CD4-positive, alpha-beta T cell treated with Interleukin-10 for 1 hour (primary cell): ENCODE measurements at places on chromosomes 11 and 22.

GRCh38 chr11:35517481-35517880 is 7.9 kb downstream of the PAMR1 start:
- DNase-seq: no peak

- peak; percentile 54 for DNase-seq
These were observed 9.6 kb downstream of the ADM start for GRCh38 chr11:10314199-10315072.

DNA sequence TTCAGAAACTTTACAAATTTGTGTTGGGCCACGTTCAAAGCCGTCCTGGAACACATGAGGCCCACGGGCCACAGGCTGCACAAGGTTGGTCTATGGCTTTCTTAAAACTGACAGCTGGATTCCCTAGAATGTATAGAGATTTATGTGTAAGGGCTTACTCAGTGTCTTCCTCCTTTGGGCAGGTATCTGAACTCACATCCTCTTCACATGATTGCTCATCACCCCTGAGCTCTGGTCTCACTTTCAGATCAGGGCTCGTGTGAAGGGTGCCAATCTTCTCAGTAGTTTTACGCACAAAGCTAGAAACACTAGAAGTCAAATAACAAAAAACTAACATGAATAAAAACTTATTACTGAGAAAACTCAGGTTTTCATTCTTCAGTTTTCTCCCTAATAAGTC is 27.1 kb downstream of the HPS5 start:
- DNase-seq: no peak

DNA sequence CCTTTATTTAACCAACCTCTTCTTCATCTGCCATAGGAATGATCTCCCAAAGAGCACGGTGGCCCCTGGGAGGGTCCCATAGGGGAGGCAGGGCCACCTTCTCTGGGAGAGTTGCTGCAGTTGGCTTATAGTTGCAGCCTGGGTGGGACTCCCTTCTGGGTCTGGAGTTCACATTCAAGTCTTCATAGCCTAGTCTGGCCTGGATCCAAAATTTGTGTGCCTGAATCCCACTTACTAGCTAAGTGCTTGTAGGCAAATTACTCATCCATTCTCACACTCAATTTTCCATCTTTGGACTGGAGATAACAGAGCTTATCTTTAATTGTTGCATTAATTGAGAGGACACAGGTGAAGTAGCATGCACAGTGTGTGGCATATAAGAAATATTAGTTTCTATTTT is 163.6 kb downstream of the GRIK4 start:
- DNase-seq: no peak

GRCh38 chr11:2137202-2138067 is 1.8 kb downstream of the IGF2 start:
- no peak for DNase-seq

- peak; percentile 21 for DNase-seq
These were observed 7.7 kb upstream of the QSER1 start for GRCh38 chr11:32884770-32885384.

DNA sequence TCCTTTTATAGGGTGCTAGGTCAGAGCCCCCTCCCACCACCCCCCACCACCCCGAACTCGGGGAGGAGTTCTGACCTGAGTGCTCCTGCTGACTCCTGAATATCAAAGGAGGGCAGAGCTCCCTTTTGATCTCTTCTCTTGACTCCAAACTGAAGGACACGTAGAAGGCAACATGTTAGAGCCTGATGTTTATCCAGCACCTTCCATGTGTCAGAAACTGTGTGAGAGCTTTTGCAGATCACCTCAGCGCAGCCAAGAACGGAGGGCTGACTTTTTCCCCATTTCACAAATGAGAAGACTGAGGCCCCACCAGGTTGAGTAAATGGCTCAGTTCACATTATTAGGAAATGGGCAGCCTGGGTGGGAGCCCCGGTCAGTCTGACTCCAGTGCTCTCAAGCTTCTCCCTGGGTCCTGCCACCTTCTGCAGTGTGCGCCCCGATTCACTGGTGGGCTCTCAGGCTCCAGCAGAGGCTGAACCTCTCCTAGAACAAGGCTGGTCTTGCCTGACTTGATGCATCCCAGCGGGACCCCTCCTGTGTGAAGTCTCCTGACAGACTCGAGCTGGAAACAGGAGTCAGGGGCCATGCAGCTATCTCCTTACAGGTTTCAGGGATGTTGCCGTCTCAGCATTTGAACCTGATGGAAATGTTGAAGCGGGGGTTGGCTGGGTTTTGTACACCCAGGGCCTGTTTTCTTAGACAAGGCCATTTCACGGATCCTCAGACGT is 98.5 kb downstream of the TSPAN18 start:
- DNase-seq: no peak

DNA sequence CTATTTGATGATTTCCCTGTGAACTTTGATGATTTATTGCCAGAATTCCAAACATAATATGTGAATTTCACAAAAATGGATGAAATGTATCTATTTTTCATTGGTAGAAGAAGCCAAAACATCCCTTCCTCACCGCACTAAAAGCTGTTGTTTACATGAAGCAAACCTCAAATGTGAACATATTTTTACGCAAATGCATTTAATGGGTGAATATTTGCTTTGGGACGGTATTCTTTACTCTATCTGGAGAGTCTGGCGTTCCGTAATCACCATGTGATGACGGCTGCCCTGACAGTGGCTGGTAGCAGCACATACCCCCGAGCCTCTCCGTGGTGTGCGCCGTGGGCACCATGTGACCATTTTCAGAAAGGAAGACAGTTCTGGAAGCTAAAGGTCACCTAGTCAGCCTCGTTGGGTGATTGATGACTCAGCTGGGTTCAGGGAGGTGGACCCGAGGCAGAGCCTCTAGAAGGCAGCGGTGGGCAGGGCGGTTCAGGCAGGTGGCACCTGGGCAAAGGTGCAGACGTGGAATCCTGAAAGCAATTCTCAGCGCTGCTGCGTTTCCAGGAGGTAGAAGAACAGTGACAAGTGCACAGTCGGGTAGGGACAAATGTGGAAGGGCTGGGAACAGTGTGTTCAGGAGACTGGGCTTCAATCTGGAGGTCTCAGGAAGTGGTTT is 45.3 kb downstream of the PPARA start:
- no peak for DNase-seq

- no peak for DNase-seq
These were observed 268.6 kb downstream of the TMEM135 start for GRCh38 chr11:87306262-87306851.

DNA sequence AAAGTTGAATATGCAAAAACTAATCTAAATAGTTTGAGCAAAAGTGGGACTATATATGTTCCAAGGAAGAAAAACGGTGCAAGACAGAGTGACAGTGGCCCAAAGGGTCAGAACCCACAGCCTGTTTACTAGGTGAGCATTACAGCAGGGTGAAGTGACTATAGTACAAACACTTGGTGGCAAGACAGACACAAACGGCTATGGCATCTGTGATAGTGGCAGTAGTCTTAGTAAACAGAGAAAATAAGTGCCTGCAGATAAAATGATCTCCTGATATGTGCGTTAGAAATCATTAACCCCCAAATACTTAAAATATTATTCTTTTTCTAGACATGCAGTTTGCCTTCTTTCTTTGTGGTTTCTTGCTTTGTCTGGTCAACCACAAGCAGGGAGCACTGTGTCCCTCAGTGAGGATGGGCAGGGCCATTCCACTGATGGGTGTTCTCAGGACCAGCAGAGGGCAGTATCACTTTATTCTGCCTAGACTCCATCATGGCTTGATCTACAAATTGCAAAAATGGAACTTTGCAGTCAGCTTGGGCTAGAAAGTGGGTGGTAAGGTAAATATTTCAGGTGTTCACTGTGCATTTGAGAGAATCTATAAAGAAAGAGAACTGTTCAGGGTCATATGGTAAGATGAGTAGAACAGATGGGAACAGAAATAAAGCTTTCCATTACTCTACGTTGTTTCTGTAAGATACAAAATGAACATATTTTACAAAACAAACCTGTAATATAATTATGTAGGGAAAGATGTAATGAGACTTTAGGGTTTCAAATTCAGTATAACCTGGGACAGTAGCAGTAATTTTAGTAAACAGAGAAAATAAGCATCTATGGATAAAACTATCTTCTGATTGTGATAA is 198.2 kb downstream of the SWAP70 start:
- peak; percentile 57 for DNase-seq

DNA sequence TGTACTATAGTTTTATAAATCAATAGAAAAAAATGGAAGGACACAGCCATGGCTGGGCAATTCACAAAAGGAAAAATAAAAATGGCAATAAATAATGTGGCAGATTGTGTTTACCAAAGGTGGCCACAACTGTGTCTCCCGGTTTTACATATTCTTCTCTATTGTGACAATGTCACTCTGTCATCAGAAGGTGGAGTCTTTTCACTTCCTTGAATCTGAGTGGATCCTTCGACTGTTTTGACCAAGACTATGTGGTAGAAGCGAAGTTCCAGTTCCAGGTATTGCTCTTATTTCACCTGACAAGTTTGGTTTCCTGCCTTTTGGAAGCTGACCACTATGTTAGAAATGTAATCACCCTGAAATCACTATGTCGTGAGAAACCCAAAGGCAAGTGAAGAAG is 31.0 kb upstream of the HSD17B12 start:
- no peak for DNase-seq

DNA sequence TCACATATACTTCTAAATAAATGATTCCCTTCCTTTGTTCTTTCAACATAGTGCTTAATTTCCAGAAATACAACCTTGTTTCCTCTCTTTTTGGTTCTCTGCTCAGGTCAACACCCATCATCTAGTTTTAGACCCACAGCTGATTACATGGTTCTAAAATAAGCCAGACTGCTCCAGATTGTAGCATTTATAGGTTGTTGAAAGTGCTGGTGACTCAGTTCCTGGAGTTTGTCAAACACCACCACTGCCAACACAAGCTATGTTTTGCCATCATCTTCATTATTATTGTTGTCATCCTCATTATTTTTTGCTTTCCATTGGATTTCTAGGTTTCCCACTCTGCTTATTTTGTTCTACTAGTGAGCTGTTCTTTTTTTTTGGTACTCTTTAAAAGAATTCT is 22.3 kb upstream of the MMP20 start:
- no peak for DNase-seq

- DNase-seq: no peak
These were observed 17.4 kb downstream of the TST start for GRCh38 chr22:37001826-37002225.

DNA sequence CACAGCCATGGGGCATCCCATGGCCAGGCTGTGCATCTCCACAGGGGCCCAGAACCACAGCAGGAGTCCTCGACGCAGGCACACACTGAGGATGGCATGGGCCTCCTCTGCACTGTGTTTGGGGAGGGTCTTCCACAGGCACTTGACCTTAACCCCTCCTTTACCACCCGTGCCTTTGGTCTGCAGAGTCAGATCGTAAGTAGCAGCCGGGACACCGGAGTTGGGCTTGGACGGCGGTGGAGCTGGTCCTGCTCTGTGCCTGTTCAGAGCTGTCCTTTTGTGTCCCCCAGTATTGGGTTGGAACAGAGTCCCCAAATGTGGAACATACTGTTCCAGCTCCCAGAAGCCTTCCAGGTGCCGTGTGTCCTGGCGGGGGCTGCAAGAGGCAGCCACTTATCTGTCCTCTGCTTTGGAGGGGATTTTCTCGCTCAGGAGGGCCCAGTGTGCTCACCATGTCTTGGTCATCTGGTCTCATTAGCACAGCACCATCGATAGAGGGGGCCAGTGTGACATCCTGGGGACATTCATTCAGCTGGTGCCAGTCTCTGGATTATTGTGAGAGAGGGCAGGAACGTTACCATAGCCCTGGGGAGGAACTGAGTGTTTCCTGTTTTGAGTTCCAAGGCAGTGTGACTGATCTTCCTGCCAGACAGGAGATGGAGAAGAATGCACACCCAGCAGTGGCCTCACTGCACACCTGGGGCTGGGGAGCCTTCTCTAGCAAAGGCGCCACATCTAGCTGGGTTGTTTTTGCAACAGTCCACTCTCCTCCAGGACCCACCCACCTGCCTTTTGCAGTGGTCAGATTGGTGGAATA is 12.4 kb downstream of the CRELD2 start:
- peak; percentile 72 for DNase-seq

DNA sequence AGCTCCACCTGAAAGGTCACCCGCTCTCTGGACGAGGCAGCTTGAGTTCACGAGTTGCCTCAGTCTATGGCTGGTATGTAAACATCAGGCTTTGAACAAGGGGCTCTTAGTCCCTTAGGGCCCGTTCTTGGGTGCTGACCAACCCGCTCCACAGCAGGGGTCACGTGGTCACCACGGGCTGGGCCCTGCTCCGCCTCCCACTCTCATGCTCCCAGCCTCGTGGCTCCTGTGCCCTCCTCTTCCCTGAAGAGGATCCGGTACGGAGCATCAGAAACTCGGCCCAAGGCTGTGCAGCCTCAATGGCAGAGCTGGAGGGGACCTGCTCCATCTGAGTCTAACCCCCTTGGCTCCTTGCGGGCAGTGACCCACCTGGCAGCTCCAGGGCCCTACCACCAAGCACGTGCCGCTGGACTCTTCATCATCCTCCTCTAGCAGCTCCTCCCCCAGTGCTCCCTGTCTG is 54.2 kb upstream of the TTLL12 start:
- DNase-seq: no peak

DNA sequence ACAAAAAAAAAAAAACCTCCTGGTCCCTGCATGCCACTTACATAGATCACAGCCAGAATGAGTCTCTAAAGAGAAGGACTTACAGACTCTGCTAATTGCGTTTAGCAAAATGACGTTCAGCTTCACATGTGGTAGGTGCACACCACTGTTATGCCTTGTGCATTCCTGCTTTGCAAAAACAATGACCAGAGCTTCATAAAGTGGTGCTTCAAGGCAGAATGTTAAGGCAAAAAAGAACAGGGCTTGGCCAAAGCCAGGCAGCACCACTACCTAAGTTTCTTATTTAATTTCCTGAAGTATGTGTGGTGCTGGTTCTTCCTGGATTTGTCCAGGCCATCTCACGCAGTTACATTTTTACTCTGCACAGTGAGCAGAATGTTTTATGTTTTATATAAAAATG is 85.2 kb downstream of the GALNT18 start:
- no peak for DNase-seq

DNA sequence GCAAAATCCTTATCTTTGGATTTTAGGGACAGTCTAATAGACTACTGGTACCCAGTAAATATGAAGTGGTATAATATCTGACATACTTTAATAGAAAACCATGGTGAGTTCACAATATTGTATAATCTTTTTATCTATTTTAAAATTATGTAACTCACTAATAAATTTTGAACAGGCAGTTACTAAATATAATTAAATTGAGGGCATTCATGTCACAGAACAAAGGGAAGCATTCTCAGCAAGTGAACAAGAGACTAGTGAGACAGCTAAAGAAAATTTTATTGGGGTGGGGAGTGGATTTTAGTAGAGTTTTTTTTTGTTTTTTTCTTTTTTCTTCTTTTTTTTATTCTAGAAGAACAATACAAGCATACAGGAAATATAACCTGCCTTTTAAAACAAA is 55.0 kb downstream of the DNAJC24 start:
- no peak for DNase-seq

GRCh38 chr11:112163875-112164685 is at the start of gene IL18:
IL18 (minus strand) TSS chr11:112164094; CDS start chr11:112155053, 9,041 bp downstream.
- DNase-seq: no peak
